Aorta (tissue), 5 donors: ENCODE measurements at places on chromosomes 6 and 20. TPM values are rescaled to one million over a fixed set of nuclear protein-coding genes. Genes with fewer than 3 reads are reported as not detected.

Gene ZC2HC1B
- total RNA-seq, result not detected

DNA sequence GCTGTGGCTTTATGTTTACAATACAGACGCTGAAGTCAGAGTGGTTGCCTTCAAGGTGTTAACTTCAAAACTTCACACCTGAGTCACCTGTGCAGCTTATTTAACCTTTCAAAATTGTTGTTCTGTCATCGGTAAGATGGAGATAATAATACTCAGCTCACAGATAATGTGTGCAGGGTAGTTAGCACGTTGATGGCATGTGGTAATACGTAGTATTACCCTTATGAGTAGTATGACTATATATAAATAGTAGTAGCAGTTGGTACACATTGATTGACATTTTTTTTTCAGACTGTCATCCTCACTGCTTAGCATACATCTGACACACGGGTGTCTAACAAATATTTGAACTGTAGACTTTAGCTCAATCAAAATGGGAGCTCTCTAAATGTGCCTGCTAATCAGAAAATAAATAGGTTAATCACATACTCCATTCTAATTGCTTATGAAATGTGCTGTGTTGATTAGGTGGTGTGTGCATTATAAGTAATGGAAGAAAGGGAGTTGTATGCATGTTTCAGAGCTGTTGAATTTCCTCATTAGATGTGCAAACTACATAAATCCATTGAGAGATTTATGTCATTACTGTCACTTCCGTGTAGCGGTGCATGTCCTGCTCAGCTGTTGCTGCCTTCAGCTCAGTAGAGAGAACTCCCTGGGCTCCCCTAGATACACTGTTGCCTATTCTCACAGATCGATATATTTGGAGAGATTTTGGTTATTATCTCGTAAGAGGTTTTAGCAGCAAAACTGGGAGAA is 11.2 kb upstream of the MROH8 start:
- DNase-seq, result no peak

- no peak for DNase-seq
Measured at GRCh38 chr6:90202156-90202555, 94.5 kb downstream of the BACH2 start.

- no peak for DNase-seq
Measured at GRCh38 chr6:127686084-127686483, 109.1 kb downstream of the C6orf58 start.

DNA sequence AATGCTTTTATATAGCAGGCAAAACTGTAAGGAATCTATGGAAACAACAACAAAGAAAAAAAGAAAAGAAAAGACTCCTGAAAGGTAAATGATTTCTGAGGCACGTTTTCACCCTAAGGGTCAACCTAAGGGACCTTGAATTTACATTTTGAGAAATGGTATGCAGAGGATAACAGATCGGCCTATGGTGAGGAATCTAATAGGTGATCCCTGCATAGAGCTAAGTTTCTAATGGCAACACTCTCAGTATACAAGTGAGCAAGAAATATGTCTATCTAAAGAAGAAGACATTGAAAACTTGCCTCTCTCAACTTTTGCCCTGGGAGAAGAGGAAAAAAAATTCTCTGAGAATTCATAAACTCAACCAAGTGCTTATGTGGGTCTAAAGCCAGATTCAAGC is 18.9 kb upstream of the AKAP7 start:
- no peak for DNase-seq
